ENCODE measurements at places on chromosomes 7 and 10.

GRCh38 chr7:143391462-143392404, 10.6 kb downstream of the ZYX start:
- DNase-seq, result no peak

- DNase-seq, result no peak
Measured at GRCh38 chr10:86888585-86889381, 68.6 kb downstream of the MMRN2 start.

GRCh38 chr10:119466655-119467054, 75.9 kb downstream of the RGS10 start:
- no peak for DNase-seq

- DNase-seq, result no peak
Measured at GRCh38 chr7:127933146-127933545, 98.1 kb downstream of the LRRC4 start.

- DNase-seq, result no peak
Measured at GRCh38 chr10:34918776-34919315, 103.8 kb upstream of the PARD3 start.

GRCh38 chr7:54129035-54129434, 413.1 kb upstream of the VSTM2A start:
- no peak for DNase-seq

DNA sequence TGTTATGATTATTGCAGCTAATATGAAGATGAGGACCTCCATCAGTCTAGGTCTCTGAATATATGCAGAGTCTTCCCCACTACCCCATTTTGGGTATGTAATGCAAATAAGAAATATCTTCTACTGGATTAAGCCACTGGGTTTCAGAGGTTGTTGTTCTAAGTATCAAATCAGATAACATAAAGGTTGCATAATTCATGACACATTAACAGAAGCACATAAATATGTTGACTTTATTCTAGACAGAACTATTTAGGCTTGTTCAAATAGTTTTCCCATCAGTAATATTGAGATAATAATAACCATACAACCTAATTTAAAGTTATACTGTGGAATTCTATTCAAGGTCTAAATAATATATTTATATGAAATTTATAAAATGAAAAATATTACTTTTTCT, 157.1 kb downstream of the ETV1 start:
- DNase-seq, result no peak

DNA sequence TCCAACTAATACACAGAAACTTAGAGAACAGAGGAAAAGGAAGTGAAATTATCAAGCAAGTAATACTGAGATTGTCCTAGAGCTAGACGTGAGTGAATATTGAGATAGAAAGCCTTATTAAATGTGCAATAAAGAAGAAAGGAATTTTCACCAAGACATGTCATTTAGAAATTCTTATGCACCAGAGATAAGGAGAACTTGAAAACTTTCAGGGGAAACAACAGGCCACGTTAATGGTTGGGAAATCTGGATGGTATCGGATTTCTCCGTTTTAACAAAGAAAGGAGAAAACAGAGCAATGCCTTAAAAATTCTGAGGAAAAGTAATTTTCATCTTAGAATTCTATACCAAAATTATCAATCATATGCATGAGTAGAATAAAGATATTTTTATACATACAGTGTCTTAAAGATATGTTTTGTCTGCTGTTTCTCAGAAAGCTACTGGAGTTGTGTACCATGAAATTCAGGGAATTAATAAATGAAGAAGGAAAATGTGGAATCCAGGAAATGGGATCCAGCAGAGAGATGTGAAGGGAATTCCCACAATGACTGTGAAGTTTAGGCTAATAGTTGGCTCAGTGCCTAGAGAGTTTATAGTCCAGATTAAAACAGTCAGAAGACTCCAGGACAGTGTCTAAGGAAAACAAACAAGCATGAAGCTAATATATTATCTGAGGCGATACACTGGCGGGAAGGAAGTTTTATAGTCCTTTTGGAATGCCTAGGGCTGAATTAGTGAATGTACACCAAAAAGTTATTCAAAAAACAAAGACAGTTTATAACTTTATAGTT, 159.5 kb downstream of the PPP1R9A start:
- no peak for DNase-seq

GRCh38 chr10:22252801-22253579, 35.2 kb upstream of the EBLN1 start:
- no peak for DNase-seq

- DNase-seq, result no peak
Measured at GRCh38 chr7:68245688-68246087, 1249.1 kb downstream of the TYW1 start.

DNA sequence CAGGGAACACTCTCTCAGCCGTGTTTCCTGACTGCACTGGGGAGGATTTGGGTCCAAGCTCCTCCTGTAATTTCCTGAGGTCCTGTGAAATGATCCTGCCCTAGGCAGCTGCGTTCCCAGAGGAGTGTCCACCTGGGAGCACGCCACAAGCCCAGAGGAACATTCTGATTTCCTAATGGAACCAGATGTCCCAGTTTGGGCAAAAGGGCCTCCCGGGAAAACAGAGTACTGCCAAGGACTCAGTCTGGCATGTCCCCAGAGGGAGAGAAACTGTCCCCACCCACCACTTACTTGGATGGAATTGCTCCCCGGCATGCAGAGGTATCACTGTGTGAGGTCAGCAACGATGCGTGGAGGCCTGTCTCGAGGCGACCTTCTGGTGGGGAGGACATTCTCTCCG, 34.5 kb downstream of the ASB13 start:
- DNase-seq, result no peak

GRCh38 chr7:117084286-117084685, 131.0 kb downstream of the ST7 start:
- DNase-seq, result no peak

DNA sequence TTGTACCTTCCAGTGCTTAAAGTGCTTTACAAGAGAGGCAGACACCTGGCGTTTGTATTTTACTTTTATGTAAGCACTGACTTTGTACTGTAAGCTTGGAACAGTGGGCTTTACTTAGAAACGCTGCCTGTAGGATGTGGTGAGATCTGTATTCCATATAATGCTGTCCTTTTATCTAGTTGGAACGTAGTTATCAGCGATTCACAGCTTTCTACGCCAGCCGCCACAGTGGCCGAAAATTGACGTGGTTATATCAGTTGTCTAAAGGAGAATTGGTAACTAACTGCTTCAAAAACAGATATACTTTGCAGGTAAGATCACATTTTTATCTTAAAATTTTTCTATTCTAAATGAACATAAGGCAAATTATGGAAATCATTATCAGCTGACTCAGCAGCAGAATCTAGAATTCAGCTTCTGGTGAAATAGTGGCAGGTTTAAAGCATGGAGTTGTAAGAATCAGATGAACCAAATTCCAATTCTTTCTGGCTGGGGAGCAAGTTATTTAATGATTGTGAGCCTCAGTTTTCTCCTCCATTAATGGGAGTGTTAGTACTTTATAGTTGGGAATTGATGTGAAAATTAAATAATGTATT, 91.5 kb downstream of the CUL1 start:
- no peak for DNase-seq

DNA sequence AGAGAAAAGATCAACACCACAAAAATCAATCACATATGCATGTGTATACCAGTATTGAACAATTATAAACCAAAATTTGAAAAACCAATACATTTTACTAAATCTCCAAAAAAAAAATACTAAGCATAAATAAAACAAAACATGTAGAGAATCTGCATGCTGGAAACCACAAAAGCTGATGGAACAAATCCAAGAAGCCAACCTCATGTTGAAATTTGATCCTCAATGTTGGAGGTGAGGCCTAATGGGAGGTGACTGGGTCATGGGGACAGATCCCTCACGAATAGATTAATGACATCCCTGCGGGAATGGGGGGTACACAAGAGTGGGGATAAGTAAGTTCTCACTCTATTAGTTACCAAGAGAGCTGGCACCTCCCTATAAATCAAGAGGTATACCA, 82.5 kb downstream of the OAT start:
- no peak for DNase-seq

DNA sequence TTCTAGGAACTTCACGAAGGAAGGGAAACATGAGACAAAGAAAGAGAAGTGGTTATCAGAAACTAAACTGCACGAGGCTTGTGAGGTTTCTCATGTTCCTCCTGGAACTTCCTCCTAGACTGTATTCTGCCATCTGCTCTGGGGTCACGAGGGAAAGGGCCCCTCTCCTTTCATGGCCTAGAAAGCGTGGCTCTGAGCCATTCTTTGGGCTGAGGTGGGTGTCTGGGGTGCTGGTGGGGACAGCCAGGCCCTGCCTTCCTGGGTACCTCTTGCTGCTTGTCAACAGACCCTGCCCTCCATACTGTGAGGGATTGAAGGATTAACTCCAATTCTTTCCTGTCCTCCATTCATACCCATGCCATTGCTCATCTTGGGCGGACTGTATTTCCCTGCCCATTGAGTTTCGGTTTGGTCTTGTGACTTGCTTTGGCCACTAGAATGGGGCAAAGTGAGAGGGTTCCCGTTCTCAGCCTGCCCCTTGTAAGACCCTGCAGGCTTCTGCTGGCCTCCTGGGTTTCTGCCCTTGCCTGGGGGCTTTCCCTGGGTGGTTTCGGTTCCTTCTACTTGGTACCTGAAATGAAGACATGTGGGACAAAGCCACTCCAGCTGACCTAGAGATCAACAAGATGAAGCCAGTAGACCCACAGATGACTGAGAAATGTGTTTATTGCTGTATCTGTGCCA, 14.9 kb upstream of the GIMAP8 start:
- DNase-seq, result no peak

- no peak for DNase-seq
Measured at GRCh38 chr10:34505338-34505737, 309.8 kb downstream of the PARD3 start.

DNA sequence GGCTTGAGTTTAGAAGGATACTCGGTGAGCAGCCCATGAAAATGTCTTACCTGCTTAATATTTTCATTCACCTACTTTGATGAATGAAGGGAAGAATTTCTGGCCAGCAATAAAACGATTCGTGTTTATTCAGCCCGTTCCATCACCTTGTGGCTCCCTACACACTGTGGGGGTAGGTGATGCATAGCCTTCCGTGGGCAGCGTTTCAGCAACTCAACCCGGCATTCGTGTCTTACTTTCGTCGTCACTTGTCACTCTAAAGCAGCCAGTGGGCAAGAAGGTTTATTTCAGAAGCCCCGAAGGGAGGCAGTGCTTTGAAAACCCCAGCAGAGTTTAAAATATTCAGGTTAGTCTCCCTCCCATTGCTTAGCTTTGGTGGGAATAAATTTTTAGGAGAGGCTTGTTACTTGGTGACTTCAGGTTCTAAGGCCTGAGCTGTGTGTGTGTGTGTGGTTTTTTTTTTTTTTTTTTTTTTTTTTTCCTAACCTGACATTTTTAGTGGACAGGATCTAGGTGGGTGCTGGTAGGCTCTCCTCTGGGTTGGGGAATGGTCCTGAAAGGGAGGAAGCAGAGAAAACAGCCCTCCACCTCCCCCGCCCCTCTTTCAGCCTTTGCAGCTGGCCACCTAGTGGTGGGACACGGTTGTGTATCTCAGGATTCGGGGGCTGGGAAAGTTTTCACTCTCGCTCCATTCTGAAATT, 1.8 kb downstream of the GRK5 start:
- no peak for DNase-seq

- no peak for DNase-seq
Measured at GRCh38 chr10:8325024-8325980, 270.8 kb downstream of the GATA3 start.

GRCh38 chr10:133529576-133529946, 2.4 kb downstream of the CYP2E1 start:
- no peak for DNase-seq

GRCh38 chr10:109450702-109451101, 472.6 kb downstream of the XPNPEP1 start:
- no peak for DNase-seq

DNA sequence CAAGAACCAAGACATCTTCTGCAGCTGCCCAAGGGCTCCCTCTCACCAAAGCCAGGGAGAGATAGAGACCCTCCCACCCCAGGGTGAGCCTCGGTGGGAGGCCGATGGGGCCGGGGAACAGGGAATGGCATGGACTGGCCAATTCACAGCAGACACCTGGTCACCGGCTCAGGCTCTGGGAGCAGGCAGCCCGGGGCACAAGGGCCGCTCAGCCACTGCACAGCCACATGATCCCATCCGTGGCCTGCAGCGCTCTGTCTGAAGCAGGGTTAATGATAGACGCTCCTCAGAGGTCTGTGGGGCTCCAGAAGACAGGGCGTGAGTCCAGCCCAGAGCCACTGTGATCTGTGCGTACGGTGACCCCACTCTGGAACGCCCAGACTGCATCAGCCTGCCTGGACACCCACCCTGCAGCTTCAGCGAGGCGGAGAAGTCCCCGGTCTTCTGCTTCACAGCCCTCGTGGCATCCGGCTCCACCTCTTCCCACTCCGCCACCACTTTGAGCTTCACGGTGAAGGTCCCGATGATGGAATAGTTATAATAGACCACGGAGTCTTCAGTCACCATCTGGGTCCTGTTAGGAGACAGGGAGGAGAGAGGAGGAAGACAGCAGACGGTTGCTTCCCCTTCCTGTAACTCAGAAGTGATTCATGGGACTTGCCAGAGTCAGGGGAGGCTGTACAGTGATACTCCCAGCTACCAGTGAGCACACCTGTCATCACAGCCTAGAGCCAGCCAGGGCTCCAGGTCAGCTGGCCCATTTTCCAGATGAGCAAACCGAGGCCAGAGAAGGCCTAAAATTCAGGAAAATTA, 14.0 kb downstream of the TMEM130 start:
- no peak for DNase-seq

- DNase-seq, result no peak
Measured at GRCh38 chr10:132054564-132054963, 11.2 kb upstream of the JAKMIP3 start.

- no peak for DNase-seq
Measured at GRCh38 chr7:39413636-39414223, 152.5 kb upstream of the YAE1 start.

- no peak for DNase-seq
Measured at GRCh38 chr10:114061148-114061547, 17.5 kb downstream of the ADRB1 start.

- no peak for DNase-seq
Measured at GRCh38 chr10:117503244-117504205, 39.0 kb upstream of the EMX2 start.

DNA sequence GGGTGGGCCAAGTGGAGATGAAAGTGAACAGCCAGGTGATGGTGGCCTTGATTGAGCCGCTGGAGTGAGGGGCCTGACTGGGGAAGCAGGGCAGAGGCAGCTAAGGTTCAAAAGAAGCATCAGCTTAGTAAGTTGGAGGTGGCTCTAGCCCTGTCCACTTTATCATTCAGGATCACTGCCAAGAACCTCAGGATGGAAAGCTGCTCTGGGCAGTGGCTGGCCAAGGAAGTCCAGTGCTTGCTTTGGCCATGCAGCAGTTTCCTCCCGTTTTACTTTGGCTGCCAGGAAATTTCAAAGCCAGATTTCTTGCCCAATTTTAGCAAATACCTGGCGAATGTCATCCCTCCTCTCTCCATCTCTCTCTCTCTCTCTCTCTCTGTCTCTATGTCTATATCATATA, 384.9 kb downstream of the PLXNA4 start:
- DNase-seq, result no peak

DNA sequence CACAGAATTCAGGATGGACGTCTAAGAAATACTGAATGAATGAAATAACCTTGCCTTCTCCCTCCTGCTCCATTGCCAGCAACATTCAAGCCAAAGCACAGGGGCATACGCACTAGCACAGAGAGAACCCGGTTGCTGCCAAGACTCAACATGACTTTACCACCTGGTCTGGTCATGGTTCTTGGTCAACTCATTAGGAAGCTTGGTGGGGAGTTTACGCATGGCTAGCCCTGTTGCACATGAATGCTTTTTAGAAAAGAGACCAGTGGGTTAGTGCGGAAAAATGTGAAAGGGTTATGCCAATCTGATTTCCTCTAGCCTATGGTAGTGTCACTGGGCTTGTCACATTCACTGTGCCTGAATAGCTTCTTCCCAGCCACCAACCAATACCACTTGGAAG, 187.6 kb upstream of the NEBL start:
- DNase-seq, result no peak
